ENCODE measurements at places on chromosomes 16 and 17.

- no peak for DNase-seq
Measured at GRCh38 chr16:81876273-81876900, 97.3 kb downstream of the PLCG2 start.

GRCh38 chr17:79581324-79581932, 29.4 kb downstream of the RBFOX3 start:
- DNase-seq = no peak

GRCh38 chr16:66913081-66913480, 5.6 kb downstream of the CDH16 start:
- no peak for DNase-seq

- DNase-seq = no peak
Measured at GRCh38 chr16:20905576-20905975, 5.0 kb downstream of the LYRM1 start.

- DNase-seq = peak; percentile 47
Measured at GRCh38 chr16:21950782-21951521, 2.2 kb upstream of the UQCRC2 start.

GRCh38 chr17:16282522-16282921, 65.5 kb downstream of the PIGL start:
- DNase-seq = peak; percentile 17

- no peak for DNase-seq
Measured at GRCh38 chr17:48910370-48910769, 2.2 kb downstream of the UBE2Z start.

DNA sequence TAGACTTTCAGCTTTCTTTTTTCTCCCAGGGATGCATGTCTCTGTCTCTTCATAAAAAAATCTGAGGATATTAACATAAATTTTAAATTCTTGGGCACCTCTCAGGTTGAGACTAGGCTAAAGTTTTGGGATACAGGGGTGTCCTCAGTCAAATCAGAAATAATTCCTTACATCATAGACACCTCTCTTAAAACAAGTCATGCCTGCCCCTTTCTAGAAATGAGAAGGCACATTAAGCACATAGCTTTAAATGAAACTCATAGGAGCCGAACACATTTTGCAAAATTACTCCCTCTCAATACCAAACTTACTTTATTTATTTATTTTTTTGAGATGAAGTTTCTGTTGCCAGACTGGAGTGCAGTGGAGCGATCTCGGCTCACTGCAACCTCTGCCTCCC, 67.3 kb upstream of the BCAR1 start:
- no peak for DNase-seq

- DNase-seq = peak; percentile 70
Measured at GRCh38 chr17:28384281-28385036, 13.0 kb downstream of the SARM1 start.

- DNase-seq = no peak
Measured at GRCh38 chr17:68401288-68401687, 56.0 kb downstream of the WIPI1 start.

DNA sequence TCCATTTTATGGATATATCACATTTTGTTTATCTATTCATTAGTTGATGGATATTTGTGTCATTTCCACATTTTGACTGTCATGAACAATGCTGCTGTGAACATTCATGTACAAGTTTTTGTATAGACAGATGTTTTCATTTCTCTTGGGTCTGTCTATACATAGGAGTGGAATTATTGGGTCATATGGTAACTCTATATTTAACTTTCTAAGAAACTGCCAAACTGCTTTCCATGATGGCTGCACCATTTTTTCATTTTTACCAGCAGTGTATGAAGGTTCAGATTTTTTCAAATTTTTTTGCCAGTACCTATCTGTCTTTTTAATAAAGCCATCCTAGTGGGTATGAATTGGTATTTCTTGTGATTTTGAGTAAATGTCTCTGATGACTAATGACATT, 15.5 kb downstream of the NFAT5 start:
- no peak for DNase-seq

DNA sequence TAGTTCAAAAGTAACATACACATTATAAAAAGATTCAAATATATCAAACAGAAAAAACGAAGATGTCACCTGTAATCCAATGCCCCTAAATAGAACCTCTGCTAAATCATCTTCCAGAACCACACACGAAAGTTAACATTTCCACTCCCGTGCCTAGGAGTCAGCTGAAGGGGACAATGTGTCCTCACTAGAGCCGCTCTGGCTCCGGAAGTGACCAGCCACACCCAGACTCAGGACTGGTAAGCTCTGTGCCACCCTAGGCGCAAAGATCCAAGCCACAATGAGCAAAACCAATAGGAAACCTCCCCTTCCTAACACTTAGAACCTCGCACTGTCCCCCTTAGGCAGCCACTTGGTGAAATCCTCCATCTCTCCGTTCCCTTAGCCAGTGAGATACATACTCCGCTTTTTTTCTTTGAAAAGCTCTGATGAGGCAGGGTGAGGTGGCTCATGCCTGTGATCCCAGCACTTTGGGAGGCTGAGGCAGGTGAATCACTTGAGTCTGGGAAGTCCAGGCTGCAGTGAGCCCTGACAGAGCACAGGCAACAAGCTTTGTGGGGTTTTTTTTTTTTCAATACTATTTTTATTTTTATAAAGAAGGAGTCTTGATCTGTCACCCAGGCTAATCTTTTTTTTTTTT, 11.8 kb downstream of the CTRB1 start:
- no peak for DNase-seq

- no peak for DNase-seq
Measured at GRCh38 chr16:55660828-55661227, 5.0 kb downstream of the SLC6A2 start.

GRCh38 chr17:73533781-73534180, 110.5 kb downstream of the SDK2 start:
- no peak for DNase-seq

DNA sequence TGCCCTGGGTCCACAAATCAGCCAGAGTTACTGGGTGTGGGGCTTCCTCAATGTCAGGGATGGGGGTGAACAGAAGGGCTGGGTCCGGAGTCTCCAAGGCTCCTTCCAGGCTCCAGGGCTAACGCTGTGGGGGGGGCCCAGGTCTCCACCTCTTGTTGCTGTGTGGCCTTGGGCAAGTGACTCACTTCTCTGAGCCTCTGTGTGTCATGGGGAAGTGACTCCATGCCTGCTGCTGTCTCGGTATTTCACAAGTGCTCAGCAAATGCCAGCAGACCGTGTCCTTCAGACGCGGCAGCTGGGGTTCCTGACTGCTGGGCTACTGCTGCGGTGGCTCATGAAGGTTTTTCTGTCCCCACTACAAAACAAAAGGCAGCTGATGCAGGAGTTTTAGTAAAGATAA, 26.6 kb downstream of the JPH3 start:
- peak; percentile 71 for DNase-seq

GRCh38 chr17:61259360-61259759, 140.3 kb upstream of the TBX2 start:
- DNase-seq = no peak

DNA sequence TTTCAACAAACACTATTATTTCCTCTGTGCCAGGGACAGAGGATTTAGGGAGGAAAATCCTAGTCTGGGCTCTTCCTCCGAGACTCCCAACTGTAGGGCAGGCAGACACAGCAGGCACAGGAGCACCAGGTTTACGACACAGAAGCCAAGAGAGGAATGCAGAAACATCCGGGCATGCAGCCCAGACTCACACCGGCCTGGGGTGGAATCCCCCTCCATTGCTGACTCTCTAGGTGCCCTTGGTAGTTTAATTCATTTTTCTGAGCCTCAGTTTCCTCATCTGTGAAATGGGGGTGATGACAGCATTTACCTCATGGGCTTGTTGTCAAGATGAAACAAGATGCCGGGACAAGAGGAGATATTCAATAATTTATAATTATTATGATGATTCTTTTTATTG, 14.9 kb downstream of the CA4 start:
- DNase-seq = no peak

DNA sequence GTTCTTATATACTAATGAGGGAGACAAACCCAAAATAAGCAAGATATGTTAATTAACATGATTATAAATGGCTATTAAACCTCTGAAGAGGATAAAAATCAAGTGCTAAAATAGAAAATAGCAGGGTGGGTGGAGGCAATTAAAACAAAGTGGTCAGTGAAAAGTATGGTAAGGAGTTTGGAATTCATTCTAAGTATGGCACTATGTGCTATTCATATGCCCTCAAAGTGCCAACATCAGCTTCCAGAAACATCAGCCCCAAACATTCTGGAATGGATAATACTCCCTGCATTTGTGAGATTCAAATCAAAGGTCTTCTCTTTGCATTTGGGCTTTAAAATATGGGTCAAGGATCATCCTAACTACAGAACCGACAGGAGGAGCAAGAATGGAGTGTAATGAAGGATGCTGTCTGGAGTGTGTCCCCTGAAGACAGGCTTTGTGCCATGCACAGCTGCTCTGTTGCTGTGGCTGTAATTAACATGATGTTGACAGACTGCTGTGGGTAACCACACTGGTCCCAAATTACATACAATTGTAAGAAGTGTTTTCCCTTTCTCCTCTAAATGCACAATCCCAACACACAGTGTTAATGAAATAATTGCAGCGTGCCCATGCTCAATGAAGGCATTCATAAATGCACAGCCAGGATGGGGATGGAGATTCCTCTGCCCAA, 93.1 kb downstream of the VAT1L start:
- DNase-seq = no peak

- DNase-seq = no peak
Measured at GRCh38 chr16:76816475-76816874, 374.5 kb upstream of the MON1B start.

GRCh38 chr17:43615330-43616028, 46.2 kb downstream of the MEOX1 start:
- no peak for DNase-seq

DNA sequence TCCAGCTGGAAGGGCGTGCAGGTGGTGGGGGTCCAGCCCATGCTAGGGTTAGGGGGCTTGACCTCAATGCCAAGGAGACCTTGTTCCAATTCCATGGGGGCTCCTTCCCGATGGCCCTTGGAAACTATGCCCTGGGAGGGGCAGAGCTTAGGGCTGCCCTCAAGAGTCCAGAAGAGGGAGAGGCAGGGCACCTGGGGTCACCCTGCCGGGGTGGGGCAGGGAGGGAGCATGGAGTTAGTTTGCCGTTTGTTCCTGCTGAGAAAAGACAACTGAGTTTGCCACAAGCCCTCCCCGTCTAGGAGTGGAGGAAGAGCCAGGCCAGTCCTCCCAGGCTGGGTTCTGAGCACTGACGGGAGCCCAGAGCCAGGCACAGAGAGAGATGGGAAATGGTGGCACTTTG, 21.4 kb downstream of the MMP15 start:
- DNase-seq = no peak

GRCh38 chr16:65608455-65608854, 486.6 kb upstream of the CDH11 start:
- no peak for DNase-seq

DNA sequence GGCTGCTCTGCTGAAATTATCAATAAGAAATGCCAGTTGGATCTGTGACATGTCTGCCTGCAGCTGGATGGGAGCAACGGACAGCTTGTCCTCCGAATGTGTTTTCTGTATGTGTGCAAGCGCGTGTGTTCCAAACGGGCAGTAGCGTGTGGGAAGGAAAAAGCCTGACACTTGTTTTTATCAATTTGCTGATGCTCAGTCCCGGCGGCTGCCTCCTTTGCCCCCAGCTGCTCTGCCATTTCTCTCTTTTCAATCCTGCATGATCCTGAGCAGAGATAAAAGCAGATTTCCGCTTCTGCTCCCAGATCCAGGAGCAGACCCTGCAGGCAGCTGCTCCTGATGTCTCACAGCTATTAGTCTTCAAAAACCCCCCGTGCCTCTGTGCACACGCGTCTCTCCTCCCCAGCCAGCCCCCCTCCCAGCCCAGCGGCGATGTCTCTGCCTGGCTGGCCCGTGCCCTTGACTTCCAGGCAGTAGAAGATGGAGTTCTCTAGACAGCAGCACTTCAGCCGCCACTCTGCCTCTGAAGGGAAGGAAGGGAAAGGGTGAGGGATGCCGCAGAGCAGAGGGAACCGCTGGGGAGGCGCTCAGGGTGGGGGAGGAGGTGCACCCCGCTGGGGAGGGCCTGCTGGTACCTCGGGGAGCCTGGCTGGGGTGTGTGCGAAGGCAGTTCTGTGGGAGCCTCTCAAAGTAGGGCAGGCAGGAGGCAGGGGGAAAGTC, 4.1 kb downstream of the PRCD start:
- no peak for DNase-seq

DNA sequence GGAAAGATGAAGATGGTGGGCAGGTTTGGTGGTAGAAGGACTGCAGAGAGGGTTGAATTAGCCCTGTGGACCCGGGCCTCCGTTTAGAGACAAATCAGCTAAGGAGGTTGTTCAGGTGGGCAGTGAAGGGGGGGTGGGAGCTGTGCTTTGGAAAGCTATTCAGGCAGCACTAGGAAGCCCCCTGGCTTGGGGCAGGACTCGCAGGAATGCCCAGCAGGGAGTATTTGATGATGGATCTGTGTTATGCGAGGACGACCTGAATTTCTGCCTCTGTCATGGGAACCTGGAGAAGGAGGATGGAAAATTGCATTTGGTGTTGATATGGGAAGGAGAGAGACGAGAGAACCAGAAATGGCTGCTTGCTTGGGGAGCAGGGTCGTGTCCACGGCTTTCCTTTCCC, 3.5 kb downstream of the SPDYE4 start:
- DNase-seq = no peak

DNA sequence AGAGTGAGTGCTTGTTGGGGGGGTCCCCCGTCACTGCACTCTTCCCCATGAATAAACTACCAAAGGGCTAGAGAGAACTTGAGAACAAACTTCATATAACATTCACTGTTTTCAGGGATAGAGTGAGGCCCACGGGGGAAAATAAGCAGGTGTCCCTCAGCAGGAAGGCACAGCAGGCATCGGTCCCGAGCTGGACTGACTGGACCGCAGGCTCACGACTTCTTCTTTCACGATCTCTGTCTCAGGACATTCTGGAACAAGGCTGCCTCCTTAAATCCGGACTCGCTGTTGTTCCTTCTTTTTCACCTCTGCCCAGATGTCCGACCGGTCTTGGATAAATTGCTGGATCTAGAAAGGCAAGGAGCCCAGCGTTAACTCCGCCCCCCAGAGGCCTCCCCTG, 14.8 kb downstream of the CCDC42 start:
- DNase-seq = no peak

GRCh38 chr17:47267354-47267828, 13.8 kb downstream of the ITGB3 start:
- DNase-seq = no peak

DNA sequence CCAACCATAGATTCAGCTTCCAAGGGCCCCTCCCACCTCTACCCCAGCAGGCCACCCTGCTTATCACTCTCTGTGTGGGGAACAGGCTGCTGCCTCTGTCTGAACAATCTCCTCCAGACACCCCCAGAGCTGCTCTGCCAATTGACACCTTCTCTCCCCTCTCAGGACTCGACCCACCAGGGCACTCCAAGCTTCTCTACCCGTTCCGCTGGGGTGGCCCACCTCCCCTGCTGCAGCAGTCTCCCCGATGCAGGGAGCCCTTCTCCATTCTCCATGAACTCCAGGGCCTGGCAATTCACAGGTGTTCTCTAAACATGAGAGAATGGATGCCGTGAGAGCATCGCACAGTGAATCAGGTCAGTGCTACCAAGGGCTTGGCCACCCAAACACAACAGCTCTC, 28.3 kb upstream of the FAAP100 start:
- DNase-seq = no peak

DNA sequence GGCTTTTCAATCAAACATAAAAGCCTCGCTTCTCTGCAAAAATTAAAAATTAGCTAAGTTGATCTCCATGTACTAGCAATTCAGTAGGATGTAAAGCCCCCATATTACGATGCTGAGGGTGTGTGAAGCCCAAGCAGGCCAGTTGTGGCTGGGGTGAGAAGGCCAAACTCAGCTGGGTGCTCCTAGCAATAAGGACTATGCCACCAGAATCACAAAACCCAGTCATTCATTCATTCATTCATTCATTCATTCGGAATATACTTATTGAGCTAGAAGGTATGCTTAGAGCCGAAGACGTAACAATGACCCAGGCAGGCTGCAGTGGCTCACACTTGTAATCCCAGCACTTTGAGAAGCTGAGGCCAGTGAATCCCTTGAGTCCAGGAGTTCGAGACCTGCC, 3.9 kb upstream of the CRYBA1 start:
- DNase-seq = no peak
